Heart left ventricle (tissue), 16 donors: ENCODE measurements at places on chromosomes 3 and 15. TPM values are rescaled to one million over a fixed set of nuclear protein-coding genes. Genes with fewer than 3 reads are reported as not detected.

DNA sequence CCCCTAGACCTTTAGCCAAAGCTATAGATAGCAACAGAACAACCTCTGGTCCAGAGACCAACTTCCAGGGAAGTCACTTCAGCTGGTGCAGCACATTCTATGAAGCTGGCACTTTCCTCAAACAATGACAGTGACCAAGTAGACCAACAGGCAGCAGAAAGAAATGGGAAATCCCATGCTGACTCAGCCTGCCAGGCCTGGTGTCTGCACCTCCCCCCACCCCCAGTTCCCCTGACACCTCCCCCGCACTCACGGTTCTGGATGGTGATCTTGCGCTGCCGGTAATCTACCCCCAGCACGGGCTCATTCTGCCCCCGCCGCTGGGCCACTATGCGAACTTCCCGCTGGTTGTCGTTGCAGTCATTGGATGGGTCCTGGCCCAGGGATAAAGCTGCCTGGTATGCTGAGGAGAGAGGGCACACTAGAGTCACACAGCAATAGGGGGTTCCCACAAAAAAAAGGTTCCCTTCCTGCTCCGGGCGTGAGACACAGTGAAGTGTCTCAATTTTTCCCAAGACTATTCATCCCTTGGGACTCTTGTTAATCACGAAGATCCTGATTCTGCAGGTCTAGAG, 17.0 kb downstream of the ILDR1 start:
- no peak for DNase-seq
- H3K27ac ChIP-seq, result no peak overlapping the region
- H3K27me3 ChIP-seq, result no peaks in the 10 kb centered on the region

GRCh38 chr15:72182673-72183072, 14.9 kb downstream of the GRAMD2A start:
- no peak overlapping the region for H3K27ac ChIP-seq
- no peak overlapping the region for H3K4me3 ChIP-seq
- no peaks in the 10 kb centered on the region for H3K36me3 ChIP-seq

RTP2 gene
- total RNA-seq, result not detected

PLEKHO2 gene
- total RNA-seq, result 27.0 TPM

- H3K27ac ChIP-seq, result no peak overlapping the region
- DNase-seq, result no peak
- H3K4me1 ChIP-seq, result no peaks in the 10 kb centered on the region
- no peaks in the 10 kb centered on the region for H3K27me3 ChIP-seq
- no peak overlapping the region for H3K4me3 ChIP-seq
- no peaks in the 10 kb centered on the region for H3K36me3 ChIP-seq
These were observed 161.9 kb downstream of the STAC start for GRCh38 chr3:36542186-36542585.

GPR62 gene
- total RNA-seq, result 0.27 TPM

RBM5 gene
- 52.2 TPM for total RNA-seq

DNA sequence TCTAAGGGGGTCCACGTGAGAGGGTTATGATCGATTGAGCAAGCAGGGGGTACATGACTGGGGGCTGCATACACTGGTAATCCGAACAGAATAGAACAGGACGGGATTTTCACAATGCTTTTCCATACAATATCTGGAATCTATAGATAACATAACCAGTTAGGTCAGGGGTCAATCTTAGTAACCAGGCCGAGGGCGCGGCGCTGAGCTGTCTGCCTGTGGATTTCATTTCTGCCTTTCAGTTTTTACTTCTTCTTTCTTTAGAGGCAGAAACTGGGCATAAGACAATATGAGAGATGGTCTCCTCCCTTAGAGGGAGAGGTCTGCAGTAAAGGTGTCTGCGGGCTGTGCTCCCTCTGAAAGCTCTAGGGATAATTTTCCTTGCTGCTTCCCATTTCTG, 261.3 kb downstream of the XXYLT1 start:
- no peaks in the 10 kb centered on the region for H3K36me3 ChIP-seq
- no peak for DNase-seq
- H3K27ac ChIP-seq, result no peak overlapping the region
- H3K27me3 ChIP-seq, result no peaks in the 10 kb centered on the region

GRCh38 chr3:114441386-114441785, 147.6 kb downstream of the TIGIT start:
- no peaks in the 10 kb centered on the region for H3K27me3 ChIP-seq
- no peaks in the 10 kb centered on the region for H3K36me3 ChIP-seq
- H3K27ac ChIP-seq, result peak overlapping the region; percentile 24
- H3K4me1 ChIP-seq, result peaks cover 38% of the 10 kb centered on the region

C3orf80 gene
- 0.09 TPM for total RNA-seq

- DNase-seq, result no peak
- H3K4me1 ChIP-seq, result peaks cover 11% of the 10 kb centered on the region
- no peak overlapping the region for H3K27ac ChIP-seq
These were observed 272.9 kb downstream of the TBC1D5 start for GRCh38 chr3:17469520-17469919.

SEMA3F gene
- total RNA-seq, result 6.1 TPM

DNA sequence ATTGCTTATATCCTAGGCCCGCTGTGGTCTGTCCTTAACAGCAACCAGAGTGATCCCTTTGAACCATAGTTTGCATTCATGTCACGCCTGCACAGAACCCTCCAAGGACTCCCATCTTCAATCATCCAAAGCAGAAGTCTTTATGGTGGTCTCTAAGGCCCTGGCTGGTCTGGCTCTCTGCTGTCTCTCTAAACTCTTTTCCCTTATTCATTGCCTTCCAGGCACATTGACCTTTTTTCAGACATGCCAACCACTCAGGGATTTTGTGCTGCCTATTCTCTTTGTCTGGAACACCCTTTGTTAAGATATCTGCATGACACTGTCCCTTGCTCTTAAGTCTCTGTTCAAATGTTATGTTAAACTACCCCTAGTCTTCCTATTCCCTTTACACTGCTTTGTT, 21.9 kb upstream of the ZBTB47 start:
- H3K4me3 ChIP-seq, result no peak overlapping the region
- H3K4me1 ChIP-seq, result no peaks in the 10 kb centered on the region
- no peaks in the 10 kb centered on the region for H3K27me3 ChIP-seq
- no peak overlapping the region for H3K27ac ChIP-seq
- DNase-seq, result no peak
- peaks cover 100% of the 10 kb centered on the region for H3K36me3 ChIP-seq

PLSCR5 gene
- total RNA-seq, result not detected

- H3K4me3 ChIP-seq, result no peak overlapping the region
- no peaks in the 10 kb centered on the region for H3K27me3 ChIP-seq
- no peaks in the 10 kb centered on the region for H3K4me1 ChIP-seq
These were observed 15.2 kb downstream of the MRPS22 start for GRCh38 chr3:139358841-139359562.

DZIP1L gene
- total RNA-seq, result 4.7 TPM

GREM1 gene
- total RNA-seq, result not detected

DNA sequence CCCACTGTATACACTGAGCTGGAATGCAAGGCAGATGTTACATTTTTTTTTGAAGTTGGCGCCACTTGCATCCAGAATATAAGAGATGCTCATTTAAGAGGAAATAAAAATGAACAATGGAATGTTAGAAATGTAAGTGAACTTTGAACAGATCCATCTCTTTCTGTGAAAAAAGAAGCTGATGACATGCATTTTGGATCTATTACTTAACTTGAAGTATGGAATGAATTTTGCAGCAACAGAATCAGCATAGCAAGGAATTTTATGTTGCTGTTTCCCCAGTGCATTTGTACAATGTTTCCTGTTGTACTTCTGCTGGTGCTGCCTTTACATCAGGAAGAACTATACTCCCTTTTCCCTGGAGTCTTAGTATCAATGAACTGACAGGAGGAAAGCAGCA, 178.2 kb downstream of the LSAMP start:
- no peak for DNase-seq
- no peaks in the 10 kb centered on the region for H3K4me1 ChIP-seq
- H3K36me3 ChIP-seq, result no peaks in the 10 kb centered on the region
- H3K27me3 ChIP-seq, result no peaks in the 10 kb centered on the region

GRCh38 chr3:120113128-120114116, 19.2 kb upstream of the GSK3B start:
- no peak overlapping the region for H3K27ac ChIP-seq
- H3K4me3 ChIP-seq, result no peak overlapping the region
- no peak for DNase-seq
- no peaks in the 10 kb centered on the region for H3K4me1 ChIP-seq

GOLGA8S gene
- total RNA-seq, result 0.12 TPM

FOXB1 gene
- not detected for total RNA-seq

GRCh38 chr15:90297021-90297420, 31.5 kb downstream of the NGRN start:
- H3K27ac ChIP-seq, result no peak overlapping the region
- H3K4me3 ChIP-seq, result no peak overlapping the region
- no peak for DNase-seq
- H3K36me3 ChIP-seq, result no peaks in the 10 kb centered on the region

DNA sequence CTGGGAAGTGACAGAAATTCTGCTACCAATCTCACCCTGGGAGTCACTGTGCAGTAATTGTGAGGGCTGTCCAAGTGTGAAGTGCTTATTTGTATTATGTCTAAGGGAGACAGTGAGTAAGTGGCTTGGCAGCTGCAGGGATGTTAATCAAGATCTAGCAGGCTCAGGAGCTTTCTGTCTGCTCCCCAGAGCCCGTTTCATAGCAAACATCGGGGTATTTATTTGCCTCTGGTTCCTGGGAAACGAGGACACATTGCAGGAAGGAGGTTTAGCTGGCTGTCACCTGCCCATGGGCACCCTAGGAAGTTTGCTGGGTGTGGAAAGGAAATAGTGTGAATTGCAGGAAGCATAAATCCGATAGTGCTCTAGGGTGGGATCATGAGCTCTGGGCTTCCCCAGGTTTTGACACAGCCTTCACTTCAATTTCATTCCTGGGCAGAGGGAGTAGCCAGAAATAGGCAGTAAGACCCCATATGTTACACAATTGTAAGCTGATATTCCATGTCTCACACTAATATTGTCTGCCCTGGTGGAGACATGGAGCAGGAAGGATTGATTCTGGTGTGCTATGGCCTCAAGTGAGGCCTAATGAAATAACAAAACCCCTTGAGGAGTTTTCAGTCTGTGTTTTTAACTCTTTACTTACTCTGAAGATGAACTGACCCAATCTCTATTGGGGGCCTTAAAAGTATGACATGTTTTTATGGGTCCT, 74.1 kb upstream of the MITF start:
- H3K4me3 ChIP-seq, result no peak overlapping the region
- DNase-seq, result peak; percentile 23
- H3K27ac ChIP-seq, result peak overlapping the region; percentile 2
- H3K4me1 ChIP-seq, result peaks cover 14% of the 10 kb centered on the region
- H3K27me3 ChIP-seq, result no peaks in the 10 kb centered on the region

GRCh38 chr3:133074977-133075376, 36.8 kb downstream of the TMEM108 start:
- no peak for DNase-seq
- H3K36me3 ChIP-seq, result no peaks in the 10 kb centered on the region
- no peaks in the 10 kb centered on the region for H3K4me1 ChIP-seq
- no peak overlapping the region for H3K4me3 ChIP-seq
- H3K27ac ChIP-seq, result no peak overlapping the region

DNA sequence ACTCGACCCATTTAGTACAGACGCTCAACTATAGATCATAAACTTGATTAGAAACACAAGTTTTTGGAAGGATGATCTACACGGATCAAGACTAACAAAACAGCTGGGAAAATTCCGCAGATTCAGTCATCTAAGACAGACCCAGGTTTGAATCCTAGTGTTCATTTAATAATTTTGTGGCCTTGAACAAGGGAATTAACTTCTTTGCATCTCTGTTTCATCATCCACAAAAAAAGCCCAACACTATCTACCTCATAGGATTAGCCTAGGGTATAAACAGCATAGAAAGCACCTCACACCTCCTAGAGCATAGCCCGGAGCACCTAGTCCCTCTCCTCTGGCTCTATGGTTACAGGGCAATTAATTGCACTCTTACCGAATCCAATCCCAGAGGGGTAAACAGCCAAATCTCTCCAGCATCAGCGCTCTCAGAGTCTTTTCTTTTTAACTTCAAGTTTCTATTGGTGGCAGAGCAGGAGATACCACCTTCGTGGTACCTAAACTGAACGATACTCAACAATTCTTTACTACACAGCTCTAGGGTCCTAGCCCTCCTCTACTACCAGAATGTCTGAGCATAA, 3.5 kb downstream of the TBL1XR1 start:
- no peaks in the 10 kb centered on the region for H3K27me3 ChIP-seq
- peaks cover 48% of the 10 kb centered on the region for H3K4me1 ChIP-seq
- peak overlapping the region; percentile 76 for H3K4me3 ChIP-seq
- DNase-seq, result no peak
- no peaks in the 10 kb centered on the region for H3K36me3 ChIP-seq
- no peak overlapping the region for H3K27ac ChIP-seq

DNA sequence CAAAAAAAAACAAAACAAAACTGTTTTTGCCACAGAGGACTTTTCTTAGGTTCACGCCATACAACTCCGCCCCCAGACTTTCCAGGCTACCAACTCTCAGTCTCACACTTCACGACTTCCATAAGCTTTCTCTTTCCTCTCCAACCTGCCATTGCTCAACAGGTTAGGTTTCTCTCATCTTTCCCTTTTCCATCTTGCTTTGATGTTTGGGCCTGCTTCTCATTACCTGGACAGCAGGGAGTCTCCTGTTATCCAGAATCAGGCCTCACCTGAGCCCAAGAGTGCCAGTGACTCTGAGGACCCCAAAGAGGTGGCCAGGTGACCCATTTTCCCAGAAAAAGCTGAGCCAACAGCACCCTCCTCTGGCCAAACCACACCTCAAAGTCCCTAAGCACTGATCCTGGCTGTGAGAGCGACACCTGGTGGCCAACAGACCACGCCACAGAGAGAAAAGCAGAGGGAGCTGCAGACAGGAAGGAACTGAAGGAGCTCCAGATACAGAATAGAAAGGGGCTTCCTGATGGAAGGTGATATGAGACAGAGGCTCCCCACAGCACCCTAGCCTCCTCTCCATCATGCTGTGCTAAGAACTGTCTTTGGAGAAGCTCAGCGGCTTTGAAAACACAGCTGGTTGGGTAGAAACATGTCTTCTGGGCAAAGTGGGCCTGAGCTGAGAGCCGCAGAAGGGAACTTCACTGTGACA, 4.0 kb downstream of the CCDC51 start:
- no peak overlapping the region for H3K4me3 ChIP-seq
- peaks cover 17% of the 10 kb centered on the region for H3K4me1 ChIP-seq
- no peak overlapping the region for H3K27ac ChIP-seq
- H3K27me3 ChIP-seq, result no peaks in the 10 kb centered on the region
- DNase-seq, result peak; percentile 85

GRCh38 chr3:152264378-152264777, 4.4 kb upstream of the MBNL1 start:
- no peaks in the 10 kb centered on the region for H3K27me3 ChIP-seq
- DNase-seq, result no peak
- H3K36me3 ChIP-seq, result no peaks in the 10 kb centered on the region
- H3K27ac ChIP-seq, result peak overlapping the region; percentile 23

GRCh38 chr3:184551103-184551502, 10.5 kb upstream of the EPHB3 start:
- H3K27me3 ChIP-seq, result no peaks in the 10 kb centered on the region
- H3K36me3 ChIP-seq, result no peaks in the 10 kb centered on the region
- no peak for DNase-seq
- no peaks in the 10 kb centered on the region for H3K4me1 ChIP-seq
- no peak overlapping the region for H3K27ac ChIP-seq
